ENCODE measurements at places on chromosomes 5 and 9.

- DNase-seq: no peak
These were observed 104.6 kb upstream of the TNFAIP8 start for GRCh38 chr5:119250946-119251901.

- no peak for DNase-seq
These were observed 459.7 kb downstream of the BNC2 start for GRCh38 chr9:16410601-16411280.

DNA sequence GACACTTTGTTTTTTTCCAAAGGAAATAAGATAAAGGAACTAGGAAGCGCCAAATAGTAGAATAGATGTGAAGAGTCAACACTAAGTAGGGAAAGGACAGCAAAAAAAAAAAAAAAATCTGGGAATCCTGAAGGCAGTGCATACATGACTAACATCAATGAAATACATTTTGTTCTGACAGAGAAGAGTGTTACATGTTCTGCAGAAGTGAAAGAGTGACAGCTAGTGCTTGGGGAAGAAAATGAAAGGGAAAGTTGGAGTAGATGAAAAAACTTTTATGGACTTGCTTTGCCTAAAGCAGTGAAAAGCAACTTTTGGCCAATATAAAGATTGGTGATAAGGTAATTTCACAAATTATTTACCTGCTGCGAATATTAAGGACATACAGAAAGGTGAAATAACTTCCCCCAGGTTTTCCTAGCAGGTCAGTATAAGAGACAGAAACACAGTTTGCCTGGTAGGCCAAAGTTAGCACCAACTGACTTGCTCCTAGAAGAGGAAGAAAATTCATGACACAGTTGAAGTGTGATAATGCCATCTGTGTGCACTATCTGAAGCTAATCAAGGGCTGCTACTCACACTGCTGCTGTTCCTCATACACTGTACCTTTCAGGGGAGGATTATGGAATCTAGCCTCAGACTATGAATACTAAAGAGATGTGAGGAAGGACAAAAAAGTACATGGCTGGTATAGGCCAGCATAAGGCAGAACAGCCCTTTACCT is 38.6 kb downstream of the RANBP6 start:
- DNase-seq: no peak

GRCh38 chr9:131690941-131691573 is 48.8 kb downstream of the RAPGEF1 start:
- DNase-seq: no peak

DNA sequence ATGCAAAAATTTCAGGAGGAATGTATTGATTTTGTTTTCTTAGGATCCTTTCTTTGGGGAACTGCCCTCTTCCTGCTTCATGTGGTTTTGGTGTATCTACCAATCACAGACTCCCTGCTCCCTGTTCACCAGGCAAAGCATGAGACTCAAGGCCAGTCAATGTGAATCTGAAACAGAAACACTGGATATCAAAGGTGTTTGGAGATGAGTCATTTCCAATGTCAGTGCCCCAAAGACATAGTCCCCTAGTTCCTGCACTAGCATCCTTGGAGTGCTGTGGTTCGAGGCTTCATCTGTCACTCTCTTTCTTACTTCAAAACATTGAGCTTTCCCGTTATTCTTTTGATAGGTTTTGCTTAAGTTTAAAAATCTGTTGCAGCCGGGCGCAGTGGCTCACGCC is 8.1 kb downstream of the PPP3R2 start:
- DNase-seq: no peak

GRCh38 chr9:104991144-104991953 is 63.4 kb upstream of the ABCA1 start:
- peak; percentile 88 for DNase-seq

DNA sequence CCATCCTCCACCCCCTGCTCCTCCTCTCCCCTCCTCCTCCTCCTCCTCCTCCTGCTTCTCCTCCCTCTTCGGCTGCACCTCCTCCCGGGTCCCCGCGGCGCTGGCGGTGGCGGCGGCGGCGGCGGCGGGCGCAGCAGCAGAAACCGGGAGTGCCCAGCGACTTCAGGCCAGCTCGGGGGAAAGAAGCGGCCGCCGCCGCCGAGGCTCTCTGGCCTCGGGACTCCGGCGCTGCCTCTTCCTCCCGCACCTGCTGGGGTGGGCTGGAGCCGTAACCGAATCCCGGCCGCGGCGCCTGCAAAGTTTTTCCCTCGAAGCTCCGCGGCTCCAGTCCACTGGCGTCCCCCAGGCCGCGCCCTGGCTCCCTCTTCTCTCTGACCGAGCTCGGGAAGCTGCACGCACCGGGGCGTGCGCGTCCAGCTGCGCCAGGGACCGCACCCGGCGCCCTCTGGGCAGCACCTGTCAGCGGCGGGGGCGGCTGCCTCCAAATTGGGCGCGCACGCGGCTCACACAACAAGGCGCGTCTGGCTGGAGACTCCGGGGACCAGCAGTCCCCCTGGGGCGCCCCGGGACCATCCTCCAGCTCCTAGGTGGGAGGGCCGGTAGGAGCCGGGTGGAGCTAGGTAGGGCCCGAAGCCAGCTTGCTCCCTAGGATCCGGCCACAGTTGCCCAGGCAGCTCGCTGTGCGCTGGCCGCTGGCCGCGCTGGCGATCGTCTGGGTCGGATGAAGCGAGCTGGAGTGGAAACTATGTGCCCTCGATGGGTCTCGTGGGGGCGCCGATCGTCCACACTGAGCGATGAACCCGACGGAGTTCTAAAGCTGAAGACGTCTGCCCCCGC is at the start of gene MCTP1:
TSS of gene MCTP1 (minus strand) at position 523 of the 837 bp plus-strand sequence.
- no peak for DNase-seq

GRCh38 chr5:81317536-81317935 is 16.1 kb downstream of the ZCCHC9 start:
- no peak for DNase-seq

DNA sequence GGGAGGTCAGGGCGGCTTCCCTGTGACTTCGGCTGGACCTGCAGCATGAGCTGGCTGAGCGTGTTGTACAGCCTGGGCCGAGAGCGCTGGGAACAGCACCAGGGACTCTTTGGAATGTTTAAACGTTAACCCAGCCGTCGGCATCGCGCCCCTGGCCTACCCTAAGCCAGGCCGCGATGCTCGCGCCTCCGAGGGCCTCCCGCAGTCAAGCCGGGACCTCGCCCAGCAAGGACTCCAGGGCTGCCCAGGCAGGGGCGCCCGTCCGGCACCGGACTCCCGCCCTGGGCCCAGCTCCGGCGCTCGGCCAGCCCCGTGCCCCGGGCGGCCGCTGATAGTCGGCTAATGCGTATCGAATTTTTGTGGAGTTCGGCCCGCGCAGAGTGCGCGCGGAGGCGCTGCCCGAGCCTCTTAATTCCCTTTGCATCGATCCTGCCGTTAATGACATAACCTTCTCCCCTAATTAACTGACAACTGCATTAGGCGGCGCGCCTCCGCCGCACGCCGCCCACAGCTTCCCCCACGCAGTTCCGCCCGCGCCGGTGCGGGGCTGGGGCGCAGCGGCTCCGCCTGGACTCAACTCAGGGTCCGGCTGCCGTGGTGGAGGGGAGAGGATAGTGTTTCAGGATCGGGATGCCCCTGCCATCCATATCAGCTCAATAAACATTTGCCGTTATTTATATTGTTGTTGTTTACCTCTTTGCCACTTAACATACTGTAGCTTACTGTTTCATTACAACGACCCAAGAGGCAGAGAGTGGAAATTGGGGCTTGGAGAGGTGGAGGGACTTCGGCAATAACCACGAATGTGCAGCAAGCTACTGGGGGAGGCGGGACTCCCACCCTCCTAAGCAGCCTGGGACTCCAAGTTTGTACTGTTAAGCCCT is 28.8 kb upstream of the CDC23 start:
- DNase-seq: peak; percentile 71

GRCh38 chr9:117120061-117120460 is 294.8 kb downstream of the ASTN2 start:
- DNase-seq: no peak

GRCh38 chr5:158276692-158277091 is 417.7 kb upstream of the CLINT1 start:
- no peak for DNase-seq

DNA sequence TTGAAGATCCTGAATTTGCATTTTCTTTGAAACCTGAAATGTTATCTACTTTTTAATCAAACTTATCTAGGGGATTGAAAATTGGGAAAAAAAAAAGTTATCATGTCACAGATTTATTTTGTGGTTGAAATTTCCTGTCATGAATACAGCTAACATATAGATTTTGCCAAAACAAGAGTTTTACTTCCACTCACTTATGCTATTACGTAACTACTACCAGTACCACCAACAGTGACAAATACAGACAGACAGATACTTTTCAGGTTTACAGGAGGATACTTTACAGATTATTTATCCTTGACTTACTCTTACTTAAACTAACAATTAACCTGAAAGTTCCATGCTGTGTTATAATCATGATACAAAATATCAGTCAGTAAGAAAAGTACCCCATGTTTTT is 6.8 kb upstream of the MRPS30 start:
- no peak for DNase-seq

DNA sequence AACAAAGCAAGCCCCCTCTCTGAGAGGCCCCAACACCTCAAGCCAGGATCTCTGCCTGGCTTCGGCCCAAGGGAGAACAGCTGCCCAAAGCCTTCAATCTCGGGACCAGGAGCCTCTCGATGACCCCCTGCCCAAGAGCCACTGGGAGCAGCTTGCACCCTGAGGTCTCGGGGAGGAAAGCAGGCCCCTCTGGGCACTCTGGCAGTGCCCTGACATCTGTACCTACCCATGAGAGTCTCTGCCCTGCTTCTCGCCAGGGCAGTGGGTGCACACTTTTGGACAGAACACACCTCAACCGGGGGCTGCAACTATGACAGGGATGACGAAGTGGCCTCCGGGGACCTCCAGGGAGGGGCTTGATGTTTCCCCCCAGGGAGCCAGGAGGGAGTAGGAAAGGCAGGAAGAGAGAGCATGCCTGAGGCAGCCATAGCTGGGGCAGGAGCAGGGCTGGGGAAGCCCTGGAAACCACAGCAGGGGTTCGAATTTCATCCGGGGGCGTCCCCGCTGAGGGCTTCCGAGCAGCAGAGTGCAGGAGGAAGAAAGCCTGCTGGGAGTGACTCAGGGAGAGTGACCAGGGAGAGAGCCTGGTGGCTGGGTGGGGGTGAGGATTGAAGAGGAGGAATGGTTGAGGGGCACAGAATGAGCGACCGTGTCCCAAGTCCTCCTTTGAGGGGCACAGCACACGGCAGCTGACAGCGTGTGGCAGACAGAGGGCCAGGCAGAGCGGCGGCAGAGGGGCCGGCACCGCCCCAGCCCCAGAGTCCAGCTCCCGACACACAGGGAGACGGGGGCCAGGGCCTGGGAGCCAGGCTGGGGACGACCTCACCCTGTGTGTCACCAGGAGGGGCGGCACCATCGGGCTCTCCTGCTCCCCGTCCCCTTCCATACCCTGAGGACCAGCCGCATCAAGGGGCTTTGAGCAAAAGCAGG is 1.8 kb downstream of the LPCAT1 start:
- peak; percentile 64 for DNase-seq

GRCh38 chr5:53151713-53152458 is 42.3 kb upstream of the MOCS2 start:
- no peak for DNase-seq

- DNase-seq: no peak
These were observed 33.1 kb upstream of the TNPO1 start for GRCh38 chr5:72783354-72783753.

DNA sequence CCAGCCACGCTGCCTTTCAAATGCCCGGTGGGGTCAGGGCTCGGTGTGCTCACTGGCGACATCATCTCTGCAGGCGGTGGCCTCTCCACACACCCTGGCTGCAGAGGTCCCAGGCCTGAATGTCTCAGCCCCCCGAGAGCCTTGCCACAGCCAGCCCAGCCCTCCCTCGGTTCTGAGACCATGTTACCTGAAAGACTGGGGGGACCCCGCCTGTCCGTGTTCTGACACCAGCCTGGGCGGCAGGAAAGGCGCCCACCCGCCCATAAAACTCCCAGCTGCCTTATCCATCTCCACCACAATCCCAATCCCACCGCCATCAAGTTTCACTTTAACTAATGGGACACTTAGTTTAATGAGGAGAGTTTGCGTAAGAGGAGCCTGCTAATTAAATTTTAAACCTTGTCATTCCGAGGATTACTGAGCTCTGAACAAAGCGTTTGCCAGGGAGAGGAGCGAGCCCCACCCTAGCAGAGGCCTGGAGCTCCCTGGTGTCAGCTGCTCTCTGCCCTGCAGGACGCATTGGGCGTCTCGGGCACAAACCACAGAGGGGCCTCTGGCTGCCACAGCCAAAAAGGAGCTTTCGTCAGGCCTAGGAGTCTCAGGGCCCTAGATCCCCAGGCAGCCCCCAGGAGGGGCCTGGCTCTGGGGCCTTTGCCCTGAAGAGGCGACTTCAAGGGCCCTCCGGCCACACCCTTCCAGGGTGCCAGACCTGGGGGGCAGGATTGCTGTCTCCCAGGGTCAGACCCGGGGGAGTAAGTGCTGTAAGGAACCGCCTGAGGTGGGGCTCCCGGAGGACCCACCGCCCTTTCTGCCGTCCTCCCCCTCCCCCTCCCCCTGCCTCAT is 15.3 kb downstream of the LHX3 start:
- DNase-seq: no peak

GRCh38 chr5:91257301-91257700 is 125.8 kb downstream of the ARRDC3 start:
- no peak for DNase-seq

DNA sequence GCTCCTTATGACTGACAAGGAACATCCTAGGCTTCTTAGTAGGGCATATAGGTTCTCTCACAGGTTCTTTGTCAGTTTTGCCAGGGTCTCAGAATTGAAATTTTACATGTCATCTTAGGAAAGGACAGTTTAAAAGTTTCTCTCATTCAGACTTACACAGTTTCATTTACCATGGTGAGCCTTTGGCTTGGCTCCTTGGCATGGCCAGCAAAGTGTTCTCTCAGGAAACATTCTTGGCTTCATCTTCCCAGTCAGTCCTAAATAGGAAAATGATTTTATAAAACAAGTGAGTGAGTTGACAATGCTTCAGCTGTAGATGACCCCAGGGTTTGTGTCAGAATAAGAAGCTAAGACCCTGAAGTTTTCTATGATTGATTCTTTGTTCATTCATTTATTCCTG is 191.6 kb downstream of the PCSK5 start:
- DNase-seq: no peak

- no peak for DNase-seq
These were observed at the start of gene PCDHGB3 for GRCh38 chr5:141369994-141370848. PCDHGB3 (plus strand) TSS chr5:141370242; CDS start chr5:141370395, 153 bp downstream.

DNA sequence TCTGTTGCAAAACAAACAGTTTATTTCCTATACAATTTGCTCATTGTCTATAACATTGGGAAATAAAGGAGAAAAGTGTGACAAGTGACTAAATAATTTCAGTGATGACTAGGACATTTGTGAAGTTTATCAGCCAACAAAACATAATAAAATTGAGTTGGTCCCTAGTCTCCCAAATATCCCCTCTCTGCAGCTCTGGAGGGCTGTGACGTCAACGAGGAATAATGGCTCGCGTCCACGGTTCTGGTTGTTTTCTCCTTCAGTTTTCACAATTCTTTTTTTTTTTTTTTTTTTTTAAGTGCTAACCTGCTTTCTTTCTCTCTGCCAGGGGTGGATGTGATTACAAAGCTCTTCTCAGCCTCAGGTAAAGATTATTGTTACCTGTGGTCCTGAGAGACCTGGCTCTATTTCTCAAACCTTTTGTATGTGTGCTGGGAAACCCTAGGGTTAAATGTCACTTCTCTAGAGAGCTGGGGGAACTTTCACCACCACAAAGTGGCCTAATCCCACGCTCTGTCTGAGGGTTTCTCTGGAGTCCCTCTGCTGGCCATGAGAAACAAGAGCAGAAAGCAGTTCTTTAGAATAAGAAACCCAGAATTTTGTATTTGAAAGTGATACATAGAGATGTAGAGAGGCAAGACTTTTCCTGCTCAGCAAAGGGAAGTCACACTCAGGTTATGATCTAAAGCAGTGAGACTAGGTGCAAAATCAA is 36.2 kb upstream of the ANKRD55 start:
- DNase-seq: no peak

All from type B pancreatic cell (in vitro differentiated cells).